Activated T-helper 9 cell treated with anti-CD3 and anti-CD28 coated beads, Interleukin-2, amount 50 U/mL, for 16 hours (primary cell): ENCODE measurements at places on chromosomes 3 and 15.

GRCh38 chr3:13947912-13948311 is 68.0 kb upstream of the WNT7A start:
- DNase-seq = no peak

- no peak for DNase-seq
These were observed 75.1 kb downstream of the SLC12A8 start for GRCh38 chr3:125137358-125138033.

DNA sequence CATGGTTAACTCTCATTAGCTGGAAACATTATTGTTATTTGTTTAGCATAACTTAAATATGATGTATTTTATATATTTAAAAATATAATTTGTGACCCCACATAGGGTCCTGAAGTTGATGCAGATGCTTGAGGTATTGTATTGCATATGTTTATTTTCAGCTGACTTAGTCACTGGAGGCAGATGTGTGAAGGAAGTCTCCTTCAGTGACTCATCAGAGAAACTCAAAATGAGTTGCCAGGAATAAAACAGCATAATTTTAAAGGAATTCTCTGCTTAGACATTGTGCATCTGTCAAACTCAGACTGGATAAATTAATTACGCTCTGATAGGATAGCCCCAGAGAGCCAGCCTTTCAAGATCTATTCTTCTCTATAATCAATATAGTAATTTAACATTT is 7.9 kb upstream of the OR4F6 start:
- no peak for DNase-seq

GRCh38 chr3:155034786-155035185 is 45.3 kb upstream of the MME start:
- no peak for DNase-seq

GRCh38 chr3:195699860-195700259 is 20.9 kb upstream of the MUC20 start:
- no peak for DNase-seq

GRCh38 chr3:189941679-189942078 is 179.0 kb downstream of the P3H2 start:
- no peak for DNase-seq

DNA sequence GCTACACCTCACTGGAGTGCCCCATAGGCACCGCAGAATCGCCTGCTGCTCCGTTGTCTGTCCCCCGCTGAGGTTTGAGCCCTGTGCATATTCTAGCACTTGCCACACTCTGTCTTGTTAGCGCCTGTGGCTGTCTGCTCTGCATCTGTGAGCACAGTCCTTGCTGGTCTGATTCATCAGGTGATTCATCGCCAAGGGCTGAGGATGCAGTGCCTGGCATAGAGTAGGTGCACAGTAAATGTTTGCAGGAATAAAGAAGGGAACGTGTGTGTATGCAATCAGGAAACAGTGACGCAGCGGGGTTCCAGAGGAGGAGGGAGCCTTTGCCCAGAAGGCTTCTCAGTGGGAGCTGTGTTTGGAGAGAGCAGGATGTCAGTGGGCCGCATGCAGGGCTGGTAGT is 124.0 kb upstream of the PLXNA1 start:
- DNase-seq = no peak

DNA sequence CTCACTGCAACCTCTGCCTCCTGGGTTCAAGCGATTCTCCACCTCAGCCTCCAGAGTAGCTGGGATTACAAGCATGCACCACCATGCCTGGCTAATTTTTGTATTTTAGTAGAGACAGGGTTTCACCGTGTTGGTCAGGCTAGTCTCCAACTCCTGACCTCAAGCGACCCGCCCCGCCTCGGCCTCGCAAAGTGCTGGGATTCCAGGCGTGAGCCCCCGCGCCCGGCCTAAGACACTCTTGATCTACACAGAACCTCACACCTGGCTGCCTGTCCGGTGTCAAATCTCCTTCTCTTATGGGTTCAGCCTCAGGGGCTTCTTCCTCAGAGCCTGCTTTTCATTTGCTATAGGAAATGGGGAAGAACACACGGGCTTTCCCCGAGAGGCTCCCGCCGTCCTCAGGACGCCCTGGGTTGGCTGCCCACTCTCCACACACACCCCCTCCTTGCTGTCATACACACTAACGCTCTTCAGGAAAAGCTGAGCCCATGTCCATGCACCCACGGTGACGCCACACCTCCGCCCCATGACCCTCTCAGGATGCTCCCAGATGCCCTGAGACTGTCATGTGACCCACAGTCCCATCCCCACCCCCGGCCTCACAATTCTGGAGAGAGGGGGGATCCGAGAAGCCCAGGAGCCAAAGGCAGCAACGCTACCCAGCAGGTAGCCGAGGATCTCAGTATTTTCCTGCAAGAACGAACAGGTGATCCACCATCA is 10.4 kb downstream of the TMEM44 start:
- DNase-seq = no peak

DNA sequence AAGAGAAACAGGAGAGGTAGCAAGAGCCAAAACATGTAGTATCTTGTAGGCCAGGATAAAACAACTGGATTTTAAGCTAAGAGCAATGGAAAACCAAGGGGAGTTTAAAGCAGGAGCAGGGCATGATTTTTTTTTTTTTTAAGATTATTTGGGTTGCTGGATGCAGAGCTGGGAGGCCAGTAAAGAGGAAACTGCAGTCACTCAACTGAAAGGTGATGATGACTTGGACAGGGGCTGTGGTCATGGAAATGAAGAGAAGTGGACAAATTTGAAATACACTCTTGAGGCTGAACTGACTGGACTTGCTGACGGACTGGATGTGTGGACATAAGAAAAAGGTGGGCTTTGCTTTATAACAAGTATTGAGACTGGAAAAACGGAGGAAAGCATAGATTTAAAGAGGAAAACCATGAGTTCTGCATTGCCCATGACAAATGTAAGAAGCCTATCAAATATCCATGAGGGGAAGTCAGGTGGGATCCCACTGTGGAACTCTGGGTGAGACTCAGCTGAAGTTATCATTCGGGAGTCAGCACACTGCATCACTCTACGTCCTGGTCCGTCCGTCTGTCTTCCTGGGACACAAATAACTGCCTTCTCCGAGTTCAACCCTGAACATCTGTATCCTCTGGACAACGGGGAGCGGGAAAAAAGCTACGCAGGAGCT is 688 bp downstream of the XPC start:
- no peak for DNase-seq

DNA sequence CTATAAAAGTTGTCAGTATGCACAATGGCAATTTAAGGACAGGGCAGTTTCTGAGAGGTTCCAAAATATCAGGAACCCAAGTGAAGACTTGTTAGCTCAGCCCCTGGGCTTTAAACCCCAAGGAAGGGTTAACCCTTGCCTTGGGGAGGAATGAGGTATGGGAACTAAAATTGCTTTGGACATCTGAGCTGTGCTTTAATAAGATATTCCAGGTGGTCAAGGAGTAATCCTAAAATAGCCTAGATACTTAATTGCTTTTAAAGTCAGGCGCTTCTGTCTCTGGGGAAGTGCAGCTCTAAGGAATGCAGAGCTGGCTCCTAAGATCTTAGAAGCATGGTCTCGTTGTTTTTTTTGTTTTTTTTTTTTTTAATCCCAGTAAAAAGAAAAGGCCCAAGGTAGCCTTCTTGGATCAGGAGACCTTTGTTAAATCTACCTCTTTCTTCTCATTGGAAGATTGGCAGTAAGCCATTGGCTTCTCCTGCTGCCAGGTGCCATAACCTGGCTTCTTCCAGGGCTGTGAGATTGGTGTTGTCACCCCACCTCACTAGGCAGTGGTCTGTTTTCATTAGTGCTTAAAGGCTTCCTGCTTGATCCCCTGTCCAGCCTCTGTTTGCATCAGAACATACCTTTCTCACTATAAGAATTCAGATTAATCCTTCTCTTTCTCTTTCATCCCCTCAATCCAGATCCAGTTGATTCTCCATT is 24.5 kb downstream of the ARID3B start:
- no peak for DNase-seq

GRCh38 chr15:32042269-32042972 is 12.1 kb downstream of the CHRNA7 start:
- no peak for DNase-seq

DNA sequence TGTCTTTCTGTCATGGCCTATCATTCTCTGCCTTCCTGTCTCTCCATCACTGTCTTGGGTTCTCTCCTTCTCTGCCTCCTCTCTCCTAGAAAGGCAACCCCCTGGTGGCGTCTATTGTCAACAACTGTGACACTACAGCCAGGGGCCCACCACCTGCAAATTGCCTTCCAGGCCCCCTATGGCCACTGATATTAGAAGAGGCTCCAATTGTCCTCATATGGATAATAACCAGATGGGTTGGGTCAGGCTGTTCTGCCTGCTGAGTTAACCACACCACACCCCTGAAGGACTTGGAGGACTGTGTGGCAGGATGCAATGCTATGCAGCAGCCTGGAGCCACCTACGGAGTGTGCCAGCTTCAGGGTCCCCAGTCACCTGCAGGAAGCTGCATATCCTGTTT is 665.0 kb downstream of the NTRK3 start:
- no peak for DNase-seq

DNA sequence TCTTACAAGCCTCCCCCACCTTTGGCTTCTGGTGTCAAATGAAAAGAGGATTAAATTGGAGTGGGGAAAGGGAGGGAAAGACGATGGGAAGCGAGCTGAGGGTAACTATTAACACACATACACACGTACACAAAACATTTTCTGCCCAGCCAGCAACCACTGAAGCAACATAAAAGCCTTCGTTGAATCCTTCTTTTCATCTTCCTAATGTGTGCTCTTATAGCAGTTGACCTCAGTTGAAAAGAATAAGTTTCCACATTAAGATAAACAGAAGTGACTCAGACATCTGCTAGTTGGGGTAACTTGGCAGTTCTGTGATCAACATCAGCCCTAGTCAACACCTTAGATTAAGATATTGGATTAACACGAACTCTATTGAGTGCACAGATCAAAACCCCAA is 558.5 kb downstream of the MECOM start:
- no peak for DNase-seq

- no peak for DNase-seq
These were observed 25.8 kb downstream of the SNX1 start for GRCh38 chr15:64121614-64122013.

DNA sequence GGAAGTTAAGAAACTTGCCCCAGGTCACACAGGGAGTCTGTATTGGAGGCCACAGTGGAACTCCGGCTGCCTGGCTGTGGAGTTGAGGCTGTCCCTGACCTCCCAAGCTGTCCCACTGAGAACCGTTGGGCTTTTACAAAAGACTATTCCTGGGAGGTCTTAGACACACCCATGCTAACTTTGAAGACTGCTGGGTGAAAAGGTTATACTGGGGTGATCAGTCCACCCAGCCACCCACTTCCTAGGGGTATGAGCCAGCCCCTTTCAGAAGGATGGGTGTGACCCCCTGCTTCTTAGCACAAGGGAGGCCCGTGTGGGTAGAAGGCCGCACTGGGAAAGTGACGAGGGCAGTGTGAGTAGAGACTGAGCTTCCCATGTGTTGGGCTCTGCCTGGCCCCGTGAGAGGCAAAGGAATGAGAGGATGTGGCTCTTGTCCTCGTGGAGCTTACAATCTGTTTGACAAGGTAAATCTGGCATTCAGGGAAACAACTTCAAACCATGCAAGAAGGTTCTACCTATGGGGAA is 19.0 kb downstream of the MRAS start:
- no peak for DNase-seq

GRCh38 chr3:64957408-64958198 is 269.8 kb upstream of the ADAMTS9 start:
- DNase-seq = no peak

DNA sequence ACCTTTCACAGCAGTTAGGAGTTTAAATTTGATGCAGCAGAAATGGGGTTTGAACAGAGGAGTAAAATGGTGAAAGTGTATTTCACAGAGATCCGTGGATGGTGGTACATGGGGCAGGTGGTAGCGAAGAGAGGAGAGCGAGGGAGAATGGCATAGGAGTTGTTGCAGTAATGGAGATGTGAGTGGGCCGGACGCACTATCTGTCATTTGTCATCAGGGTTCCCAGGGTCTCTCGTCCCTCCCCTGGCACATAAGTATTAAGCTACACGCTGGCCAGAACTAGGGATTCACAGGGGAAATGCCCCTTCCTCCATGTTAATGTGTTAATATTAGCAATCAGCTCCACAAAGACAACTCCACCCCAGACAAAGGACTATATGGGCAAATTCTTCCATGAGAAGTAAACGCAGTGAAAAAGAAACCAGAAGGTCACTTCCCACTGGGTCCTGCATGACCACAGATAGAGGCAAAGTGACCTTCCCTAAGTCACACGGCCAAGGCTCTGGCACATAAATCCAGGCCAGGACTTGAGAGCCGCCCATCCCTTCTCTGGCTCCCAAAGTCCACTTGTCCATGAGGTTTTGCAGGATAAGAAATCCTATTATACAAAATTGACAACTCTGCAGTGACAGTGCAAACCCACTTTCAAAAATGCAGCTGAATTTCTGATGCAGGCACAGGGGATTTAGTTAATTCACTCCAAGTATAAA is 42.5 kb downstream of the ANXA2 start:
- DNase-seq = no peak

DNA sequence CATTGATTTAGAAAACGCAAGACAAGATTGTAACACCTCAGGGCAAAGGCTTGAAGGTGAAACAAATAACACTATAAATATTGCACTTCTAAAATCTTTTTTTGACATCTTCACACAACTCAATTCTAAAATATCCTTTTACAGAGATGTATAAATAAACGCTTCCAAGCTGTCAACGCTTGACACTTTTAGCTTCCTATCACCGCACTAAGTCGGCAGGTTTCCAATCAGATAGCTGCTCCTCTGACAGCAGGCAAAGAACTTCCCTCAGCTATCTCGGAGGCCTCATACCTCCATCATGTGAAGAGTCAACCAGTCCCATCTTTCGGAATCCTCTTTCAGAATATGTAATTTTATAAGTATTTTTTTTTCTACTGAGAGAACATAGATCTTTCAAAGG is 71.0 kb downstream of the PCOLCE2 start:
- DNase-seq = no peak

DNA sequence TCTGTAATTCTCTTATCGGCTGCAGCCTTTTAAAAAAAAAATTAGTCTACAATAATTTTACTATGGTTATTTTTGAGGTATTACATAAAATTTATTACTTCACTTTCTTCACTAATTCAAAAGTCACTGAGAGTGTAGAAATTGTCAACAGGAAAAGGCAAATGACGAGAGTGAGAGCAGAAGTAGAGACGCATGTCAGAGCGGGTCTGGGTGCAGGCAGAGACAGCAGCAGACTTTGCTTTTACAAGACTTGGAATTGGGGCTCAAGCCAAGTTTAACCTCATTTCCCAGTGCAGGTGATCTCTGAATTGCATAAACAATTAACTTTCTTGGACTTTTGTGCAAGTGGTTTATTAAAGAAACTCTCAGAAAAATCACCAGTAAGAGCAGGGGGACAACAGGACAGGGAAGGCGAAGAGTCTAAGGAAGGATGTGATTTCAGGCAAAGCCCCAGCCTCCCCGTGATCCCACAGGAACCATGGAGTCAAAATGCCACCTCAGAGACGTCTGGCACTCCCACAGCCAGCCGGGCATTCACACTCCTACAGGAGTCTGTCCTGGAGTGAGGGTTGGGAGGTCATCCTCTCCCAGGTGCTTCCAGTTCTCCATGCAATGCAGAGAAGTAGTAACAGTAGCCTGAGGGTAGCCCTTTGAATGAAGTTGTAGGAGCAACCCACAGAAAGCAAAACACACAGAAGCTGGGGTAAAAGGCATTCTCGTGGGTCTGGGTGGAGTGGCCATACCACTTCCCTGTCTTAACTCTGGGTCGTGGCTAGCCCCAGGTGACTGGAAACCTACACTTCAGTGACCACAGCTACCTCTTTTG is 274.0 kb upstream of the TGFBR2 start:
- DNase-seq = no peak

- no peak for DNase-seq
These were observed 1.5 kb upstream of the GPX1 start for GRCh38 chr3:49359623-49360022.
